ENCODE measurements at places on chromosomes 3 and 15.

- DNase-seq, result no peak
These were observed 32.7 kb downstream of the STARD9 start for GRCh38 chr15:42608110-42608531.

DNA sequence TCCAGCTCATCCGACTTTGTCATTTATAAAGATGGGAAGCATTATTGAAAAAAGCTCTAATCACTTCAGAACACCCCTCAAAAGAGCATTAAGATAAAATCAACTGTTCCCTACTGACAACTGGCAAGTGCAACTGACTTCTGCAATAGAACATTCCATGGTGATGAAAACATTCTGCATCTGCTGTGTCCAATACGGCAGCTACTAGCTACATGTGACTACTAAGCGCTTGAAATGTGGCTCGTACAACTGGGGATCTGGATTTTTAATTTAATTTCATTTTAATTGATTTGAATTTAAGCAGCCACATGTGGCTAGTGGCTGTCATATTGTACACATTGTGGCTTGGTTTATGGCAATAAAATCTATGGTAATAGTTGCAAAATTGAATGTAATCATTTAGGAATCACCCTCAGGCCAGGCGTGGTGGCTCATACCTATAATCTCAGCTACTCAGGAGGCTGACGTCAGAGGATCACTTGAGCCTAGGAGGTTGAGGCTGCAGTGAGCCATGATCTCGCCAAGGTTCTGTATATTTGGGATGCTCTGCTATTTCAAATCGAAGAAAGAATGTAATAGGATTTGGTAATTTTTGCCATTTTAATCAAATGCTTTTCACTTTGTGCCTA is 390.3 kb downstream of the GABRB3 start:
- no peak for DNase-seq

- DNase-seq, result no peak
These were observed 20.2 kb upstream of the CCDC66 start for GRCh38 chr3:56536735-56537134.

- DNase-seq, result no peak
These were observed 129.2 kb upstream of the COL8A1 start for GRCh38 chr3:99509224-99509623.

- no peak for DNase-seq
These were observed 451.4 kb upstream of the ARPP21 start for GRCh38 chr3:35187908-35188307.

GRCh38 chr3:29466442-29466841 is 185.6 kb downstream of the RBMS3 start:
- no peak for DNase-seq

DNA sequence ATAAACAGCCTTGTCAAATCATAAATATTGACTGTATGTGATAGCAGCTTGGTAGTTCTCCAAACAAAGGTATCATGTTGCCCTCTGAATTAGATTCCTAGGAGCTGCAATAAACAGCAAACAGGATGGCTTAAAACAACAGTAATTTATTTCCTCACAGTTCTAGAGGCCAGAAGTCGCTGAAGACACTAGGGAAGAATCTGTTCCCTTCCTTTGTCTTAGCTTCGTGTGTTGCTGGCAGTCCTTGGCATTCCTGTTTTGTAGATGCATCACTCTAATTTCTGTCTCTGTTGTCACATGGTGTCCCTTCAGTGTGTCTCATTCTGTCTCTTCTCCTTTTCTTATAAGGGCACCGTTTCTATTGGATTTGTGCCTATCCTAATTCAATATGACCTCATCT is 679.3 kb downstream of the OTOL1 start:
- DNase-seq, result no peak

DNA sequence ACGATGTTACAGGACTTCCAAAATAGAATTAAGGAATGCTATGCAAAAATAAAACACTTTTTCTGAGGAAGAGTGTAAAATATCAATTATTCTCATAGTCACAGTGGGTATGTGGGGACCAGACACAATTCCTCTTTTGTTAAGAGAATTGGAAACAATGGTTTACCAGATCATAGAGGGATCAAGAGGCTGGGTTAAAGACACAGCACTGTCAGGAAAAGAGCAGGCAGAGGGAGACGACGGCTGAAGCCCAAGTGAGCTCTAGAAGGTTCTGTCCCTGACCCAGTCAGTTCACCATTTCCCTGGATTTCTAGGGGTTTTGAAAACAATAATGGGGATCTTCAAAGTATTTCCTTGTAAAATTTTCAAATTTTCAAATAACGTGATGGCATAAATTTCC is 54.0 kb upstream of the POLR2M start:
- peak; percentile 4 for DNase-seq

- DNase-seq, result no peak
These were observed 592.5 kb downstream of the MECOM start for GRCh38 chr3:169071003-169071402.

GRCh38 chr3:114697401-114697800 is 403.6 kb downstream of the TIGIT start:
- no peak for DNase-seq

GRCh38 chr15:83378921-83379578 is 68.1 kb upstream of the SH3GL3 start:
- DNase-seq, result no peak

- no peak for DNase-seq
These were observed 33.5 kb upstream of the PTPN23 start for GRCh38 chr3:47347217-47347801.

DNA sequence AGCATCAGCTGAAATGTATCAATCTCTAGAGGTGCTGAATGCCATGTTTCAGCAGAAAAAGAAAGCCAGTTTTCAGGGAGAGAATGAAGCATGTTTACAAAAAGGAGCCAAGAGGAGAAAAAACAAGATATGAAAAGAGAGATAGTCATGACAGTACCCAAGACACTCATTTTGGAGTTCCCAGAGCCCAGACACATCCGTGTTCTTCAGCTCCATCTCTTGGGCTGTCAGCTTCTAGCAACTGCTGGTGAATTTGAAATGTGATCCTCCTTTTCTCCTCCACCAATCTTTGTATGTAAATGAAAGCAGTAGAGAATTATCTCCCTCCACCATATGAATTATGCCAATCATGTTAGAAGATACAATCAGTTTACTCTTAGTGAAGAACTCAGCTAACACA is 93.0 kb upstream of the SLC25A36 start:
- no peak for DNase-seq

DNA sequence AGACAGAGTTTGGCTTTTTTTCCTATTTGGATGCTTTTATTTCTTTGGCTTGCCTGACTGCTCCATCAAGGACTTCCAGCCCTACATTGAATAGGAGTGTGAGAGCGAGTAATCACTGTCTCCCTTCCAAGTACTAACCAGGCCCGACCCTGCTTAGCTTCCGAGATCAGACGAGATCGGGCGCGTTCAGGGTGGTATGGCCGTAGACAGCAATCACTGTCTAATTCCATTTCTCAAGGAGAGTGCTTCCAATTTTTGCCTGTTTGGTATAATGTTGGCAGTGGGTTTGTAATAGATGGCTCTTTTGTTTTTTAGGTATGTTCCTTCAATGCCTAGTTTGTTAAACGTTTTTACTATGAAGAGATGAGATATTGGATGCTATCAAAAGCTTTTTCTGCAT is 125.0 kb upstream of the PEX5L start:
- DNase-seq, result no peak

DNA sequence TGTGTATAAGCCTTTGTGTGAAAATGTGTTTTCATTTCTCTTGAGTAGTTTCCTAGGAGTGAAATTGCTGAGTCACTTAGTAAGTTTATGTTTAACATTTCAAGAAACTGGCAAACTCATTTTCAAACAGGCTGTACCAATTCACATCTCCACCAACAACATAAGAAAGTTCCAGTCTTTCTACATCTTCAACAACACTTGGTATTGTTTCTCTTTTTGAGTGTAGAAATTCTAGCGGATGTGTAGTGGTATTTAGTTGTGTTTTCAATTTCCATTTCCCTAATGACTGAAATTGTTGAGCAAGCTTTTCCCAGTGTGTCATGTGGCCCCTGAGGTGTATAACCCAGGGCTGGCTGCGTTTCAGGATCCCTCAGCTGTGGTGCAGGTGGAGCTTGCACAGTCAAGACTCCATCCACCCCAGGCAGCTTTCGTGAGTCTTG is 258.5 kb downstream of the PDCD6IP start:
- DNase-seq, result no peak

- peak; percentile 36 for DNase-seq
These were observed 683 bp downstream of the UBE2Q2 start for GRCh38 chr15:75843678-75844581.

DNA sequence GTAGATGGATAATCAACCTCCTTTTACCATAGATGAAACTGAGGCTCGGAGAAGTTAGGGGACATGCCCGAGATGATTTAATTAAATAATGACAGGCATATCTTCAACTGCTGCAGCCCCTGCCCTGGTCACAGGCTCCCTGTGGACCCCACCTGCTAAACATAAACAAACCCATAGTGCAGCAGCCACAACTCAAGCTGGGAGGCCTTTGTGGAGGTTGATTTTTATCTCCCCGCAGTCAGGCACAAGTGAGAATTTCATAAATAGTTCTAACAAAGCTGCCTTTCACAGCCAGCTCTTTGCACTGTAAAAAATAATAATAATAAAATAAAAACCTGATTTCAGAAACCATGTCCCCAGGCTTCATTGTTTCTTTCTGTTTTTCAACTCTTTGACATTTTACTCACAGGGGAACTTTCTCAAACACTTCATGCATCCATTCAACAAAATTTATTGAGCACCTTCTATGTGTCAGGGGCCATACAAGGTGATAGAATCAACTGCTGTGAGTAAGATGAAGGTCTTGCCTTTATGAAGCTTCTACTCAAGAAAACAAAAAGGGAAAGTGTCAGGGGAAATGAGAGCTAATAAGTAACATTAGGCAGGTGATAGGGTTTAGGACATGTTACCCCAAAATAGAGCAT is 393.6 kb upstream of the PROK2 start:
- DNase-seq, result no peak

GRCh38 chr3:135503760-135504686 is 461.5 kb upstream of the PPP2R3A start:
- DNase-seq, result peak; percentile 47

DNA sequence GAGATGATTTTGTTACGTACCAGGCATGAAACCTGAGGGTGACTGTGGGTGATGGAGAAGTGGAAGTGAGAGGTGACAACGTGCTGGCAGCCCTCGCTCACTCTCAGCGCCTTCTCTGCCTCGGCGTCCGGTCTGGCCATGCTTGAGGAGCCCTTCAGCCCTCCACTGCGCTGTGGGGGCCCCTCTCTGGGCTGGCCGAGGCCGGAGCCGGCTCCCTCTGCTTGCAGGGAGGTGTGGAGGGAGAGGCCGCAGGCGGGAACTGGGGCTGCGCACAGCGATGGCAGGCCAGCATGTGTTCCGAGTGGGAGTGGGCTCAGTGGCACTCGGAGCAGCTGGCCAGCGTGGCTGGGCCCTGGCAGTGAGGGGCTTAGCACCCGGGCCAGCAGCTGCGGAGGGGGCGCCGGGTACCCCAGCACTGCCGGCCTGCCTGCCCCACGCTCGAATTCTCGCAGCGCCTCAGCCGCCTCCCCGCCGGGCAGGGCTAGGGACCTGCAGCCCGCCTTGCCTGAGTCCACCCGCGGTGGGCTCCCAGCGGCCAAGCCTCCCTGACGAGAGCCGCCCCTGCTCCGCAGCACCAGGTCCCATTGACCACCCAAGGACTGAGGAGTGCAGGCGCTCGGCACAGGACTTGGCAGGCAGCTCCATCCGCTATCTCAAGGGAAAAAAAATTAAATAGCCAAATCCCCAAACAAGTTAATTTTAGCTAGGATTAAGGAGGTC is 29.7 kb upstream of the MYRIP start:
- no peak for DNase-seq

DNA sequence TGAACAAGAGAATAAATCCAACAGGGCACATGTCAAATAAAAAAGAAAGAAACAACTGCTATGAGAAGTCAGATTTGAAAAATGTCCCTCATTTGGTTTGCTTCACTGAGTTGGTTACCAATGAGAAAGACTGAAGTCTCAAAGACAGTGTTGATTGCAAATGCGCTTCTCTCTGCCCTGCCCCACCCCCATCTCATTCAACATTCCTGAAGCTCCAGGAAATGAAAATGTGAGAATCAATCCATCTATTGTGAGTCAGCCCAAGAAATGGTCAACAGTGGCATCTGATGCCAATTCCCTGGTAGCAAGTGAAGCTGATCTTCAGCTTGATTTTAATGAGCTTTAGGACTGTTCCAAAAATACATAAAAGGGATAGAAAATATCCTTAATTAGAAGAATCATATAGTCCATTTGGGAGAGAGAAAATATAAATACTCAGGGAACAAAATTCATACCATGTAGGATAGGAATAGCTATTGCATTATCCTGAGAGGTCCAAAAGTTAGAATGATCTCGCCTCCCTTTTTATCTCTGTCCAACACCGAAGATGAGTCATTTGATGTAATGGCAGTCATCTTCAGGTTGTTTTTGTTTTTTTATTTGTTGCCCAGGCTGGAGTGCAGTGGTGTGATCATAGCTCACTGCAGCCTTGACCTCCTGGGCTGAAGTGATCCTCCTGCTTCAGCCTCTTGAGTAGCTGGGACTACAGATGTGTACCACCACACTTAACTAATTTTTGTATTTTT is 200.3 kb upstream of the UMPS start:
- peak; percentile 48 for DNase-seq

DNA sequence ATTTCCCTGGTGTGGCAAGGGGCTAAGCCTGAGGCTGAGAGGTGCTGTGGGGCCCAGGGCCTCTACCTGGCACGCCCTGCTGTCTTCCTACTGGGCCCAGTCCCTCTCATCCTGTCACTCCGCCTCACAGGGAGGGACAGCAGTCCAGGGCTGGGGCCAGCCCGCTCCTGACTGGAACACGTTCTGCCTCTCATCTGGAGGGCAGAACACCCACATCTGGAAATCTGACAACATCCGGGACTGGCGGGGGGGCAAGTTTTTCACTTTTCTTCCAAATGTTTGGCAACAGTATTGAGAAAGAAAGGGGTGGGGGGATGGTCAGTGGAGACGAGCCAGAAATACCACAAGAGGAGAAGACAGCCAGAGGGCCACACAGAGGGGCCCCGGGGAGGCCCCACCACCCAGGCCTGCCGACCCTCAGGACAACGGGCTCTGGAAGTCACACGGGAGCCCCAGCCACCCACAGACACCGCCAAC is 1.8 kb upstream of the MYL3 start:
- DNase-seq, result no peak

DNA sequence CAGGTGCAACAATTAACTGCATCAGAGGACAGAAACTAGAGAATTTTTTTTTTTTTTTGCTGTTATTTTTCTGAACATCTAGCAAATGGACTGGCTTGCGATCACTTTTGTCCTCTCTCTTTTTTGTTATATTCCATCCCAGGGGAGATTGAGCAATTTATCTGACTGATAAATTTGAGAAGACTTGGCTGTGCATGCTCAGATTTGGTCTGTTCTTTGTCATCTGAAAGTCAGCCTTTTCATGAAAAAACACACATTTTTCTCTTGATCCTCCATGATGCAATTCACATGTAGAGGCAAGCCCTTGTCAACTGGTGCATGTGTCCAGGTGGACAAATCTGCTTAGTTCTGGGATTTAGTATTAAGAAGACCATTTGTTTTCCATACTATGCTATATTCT is 309.3 kb downstream of the LRRC3B start:
- no peak for DNase-seq

Data from anterior cingulate cortex (tissue), 58 donors.